ENCODE measurements at places on chromosomes 12 and 14. TPM values are rescaled to one million over a fixed set of nuclear protein-coding genes. Genes with fewer than 3 reads are reported as not detected.

Gene TEX22
- 2.8 TPM for total RNA-seq

DNA sequence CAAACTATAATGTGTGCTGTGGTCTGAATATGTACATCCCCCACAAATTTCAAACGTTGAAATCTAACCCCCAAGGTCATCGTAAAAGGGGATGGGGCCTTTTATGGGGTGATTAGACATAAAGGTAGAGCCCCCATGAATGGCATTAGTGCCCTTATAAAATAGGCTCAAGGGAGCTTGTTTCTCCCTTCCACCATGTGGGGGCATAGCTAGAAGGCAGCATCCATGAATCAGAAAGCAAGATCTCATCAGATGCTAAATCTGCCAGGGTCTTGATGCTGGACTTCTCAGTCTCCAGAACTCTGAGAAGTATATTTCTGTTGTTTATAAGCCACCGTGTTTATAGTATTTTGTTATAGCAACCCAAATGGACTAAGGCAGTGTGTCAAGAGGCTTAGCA lies 33.4 kb upstream of the IGF1 start:
- H3K4me1 ChIP-seq, result no peaks in the 10 kb centered on the region
- H3K36me3 ChIP-seq, result no peaks in the 10 kb centered on the region
- no peak overlapping the region for H3K27ac ChIP-seq
- peaks cover 2% of the 10 kb centered on the region for H3K27me3 ChIP-seq
- H3K4me3 ChIP-seq, result no peak overlapping the region

Gene ANKS1B
- 0.17 TPM for total RNA-seq

DNA sequence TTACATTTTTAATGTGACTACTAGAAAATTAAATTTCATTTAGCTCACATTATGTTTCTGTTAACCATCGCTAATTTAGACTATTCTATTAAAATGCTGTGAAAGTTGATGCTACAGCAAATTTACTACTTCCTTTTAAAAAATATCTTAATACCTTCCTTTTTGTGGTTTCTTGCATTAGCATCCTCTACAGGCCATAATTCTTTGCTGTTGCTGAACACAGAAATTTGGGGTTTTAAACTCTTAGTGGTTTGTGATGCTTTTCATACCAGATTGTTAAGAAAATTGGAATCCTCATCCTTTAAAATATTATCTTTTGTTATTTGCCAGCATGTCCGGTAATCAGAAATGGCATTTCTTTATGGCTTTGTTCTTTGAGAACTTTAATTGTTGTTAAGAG lies 18.1 kb downstream of the WNK1 start:
- peaks cover 50% of the 10 kb centered on the region for H3K4me1 ChIP-seq
- no peaks in the 10 kb centered on the region for H3K27me3 ChIP-seq
- peaks cover 9% of the 10 kb centered on the region for H3K36me3 ChIP-seq
- H3K4me3 ChIP-seq, result no peak overlapping the region

Gene EGLN3
- 18.2 TPM for total RNA-seq

Gene NT5DC3
- 3.5 TPM for total RNA-seq

Gene ETFBKMT
- total RNA-seq, result 1.2 TPM

Gene FAM181A
- total RNA-seq, result not detected

Gene KRT6C
- total RNA-seq, result not detected

- H3K4me1 ChIP-seq, result no peaks in the 10 kb centered on the region
- H3K27me3 ChIP-seq, result peaks cover 11% of the 10 kb centered on the region
- no peaks in the 10 kb centered on the region for H3K36me3 ChIP-seq
- DNase-seq, result no peak
These were observed 22.3 kb downstream of the RPH3A start for GRCh38 chr12:112813836-112814235.

All from activated CD4-positive, alpha-beta T cell treated with anti-CD3 and anti-CD28 coated beads, Interleukin-2, amount 10 ng/mL, durations not matched to agents 7 days and 5 days (primary cell).